HT-29 (cell line): ENCODE measurements at places on chromosomes 3 and 15.

DNA sequence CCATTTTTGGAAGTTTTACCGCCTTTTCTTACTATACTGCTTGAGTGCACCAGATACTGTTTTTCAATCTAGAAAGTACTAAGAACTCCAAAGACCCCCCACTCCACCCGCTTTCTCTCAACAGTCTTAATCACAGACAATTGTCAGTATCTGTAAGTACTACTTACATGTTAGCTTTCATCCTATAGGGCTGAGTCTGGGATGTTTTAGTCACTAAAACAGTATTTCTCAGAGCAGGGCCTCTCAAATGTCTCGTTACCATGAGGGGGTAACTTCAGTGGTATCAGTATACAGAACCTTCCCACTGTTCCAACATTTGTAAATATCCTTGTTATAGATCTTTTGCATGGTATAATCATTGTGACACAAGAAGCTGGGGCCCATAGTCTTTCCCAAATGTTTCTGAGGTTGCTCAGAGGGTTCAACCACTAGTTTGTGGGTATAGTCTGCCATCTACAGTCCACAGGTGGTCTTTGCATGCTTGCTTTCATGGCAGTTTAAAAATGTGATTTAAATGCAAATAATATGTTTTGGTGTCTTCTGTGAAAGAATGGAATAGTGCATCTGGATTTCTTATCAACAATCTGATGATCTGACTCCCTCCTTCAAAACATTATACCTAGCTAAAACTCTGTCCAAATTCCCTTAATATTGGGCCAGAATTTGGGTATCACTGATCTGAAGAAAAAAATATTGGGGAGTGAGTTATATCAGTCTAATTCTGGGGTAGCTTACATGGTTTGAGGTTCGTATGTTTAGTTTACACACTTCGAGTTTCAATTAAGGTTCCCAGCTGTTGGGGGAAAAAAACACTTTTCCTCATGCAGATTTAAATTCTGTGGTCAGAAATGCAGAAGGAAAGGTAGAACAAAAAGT is 18.0 kb upstream of the DNAJC13 start:
- peak; percentile 61 for DNase-seq

DNA sequence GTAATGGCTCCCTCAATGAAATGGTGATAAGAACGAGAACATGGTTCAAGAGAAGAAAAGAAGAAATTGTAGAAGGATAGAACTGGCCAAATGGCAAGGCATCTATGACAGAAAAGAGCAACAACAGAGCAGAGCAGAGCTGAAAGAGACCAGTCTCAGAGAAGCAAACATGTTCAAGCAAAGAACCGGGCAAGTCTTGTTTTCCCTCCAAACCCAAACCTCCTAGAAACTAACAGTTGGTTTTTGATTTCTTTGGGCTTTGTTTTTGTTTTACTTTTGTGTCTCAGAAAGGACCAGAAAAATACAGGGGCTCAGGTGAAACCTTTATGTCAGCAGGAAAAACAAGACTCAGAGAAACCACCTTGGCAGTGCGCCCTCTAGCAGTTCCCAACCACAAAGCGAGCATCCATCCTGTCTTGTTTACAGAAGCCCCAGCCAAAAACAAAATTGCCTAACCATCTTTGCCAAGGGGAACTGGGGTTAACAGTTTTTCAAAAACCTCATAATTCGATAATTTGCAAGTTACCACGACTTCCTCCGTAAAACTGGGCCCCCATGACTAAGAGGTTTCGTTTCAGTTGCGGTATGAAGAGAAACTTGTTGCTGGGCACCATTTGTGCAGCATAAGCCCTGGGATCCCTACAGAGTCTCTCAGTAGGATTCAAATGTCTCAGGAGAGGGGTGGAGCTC is 159.2 kb upstream of the SLC24A5 start:
- DNase-seq: no peak

GRCh38 chr3:67783281-67784250 is 129.2 kb upstream of the SUCLG2 start:
- no peak for DNase-seq

DNA sequence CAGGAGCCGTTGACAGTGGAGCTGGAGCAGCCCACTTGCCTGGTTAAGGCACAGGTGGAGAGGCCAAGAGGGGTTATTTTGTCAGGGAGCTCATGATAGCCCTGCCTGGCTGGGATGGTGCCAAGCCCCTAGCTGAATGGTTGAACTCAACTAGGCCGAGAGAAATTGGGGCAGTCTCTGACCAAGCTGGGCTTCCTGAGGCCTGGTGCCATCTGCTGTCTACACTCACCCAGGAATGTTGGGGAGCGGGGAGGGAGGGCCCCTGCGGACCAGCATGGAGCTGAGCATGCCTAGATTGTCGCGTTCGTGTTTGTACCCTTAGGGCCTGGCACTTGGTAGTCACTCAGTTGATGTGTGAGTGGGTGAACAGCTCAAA is 1.2 kb downstream of the BRPF1 start:
- DNase-seq: no peak

DNA sequence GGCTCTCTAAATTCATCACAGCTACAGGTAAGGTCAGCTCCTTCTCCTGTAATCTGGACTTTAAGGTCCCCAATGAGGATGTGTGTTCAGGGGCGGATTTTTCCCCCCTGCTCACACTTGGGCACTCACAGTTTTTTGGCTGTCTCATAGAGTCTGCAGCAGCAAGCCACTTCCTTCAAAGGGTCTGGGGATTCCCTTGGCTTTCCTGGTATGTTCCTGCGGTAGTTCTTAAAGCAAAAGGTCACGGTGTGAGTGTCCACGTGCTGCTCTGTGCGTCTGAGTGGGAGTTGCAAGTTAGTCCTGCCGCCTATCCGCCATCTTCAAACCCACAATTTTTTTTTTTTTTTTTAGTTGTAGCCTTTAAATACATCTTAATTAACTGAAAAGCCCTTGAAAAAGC is 15.4 kb upstream of the CFAP20DC start:
- DNase-seq: no peak
